Stomach (tissue), 19 donors: ENCODE measurements at places on chromosomes 1 and 21. TPM values are rescaled to one million over a fixed set of nuclear protein-coding genes. Genes with fewer than 3 reads are reported as not detected.

- H3K27ac ChIP-seq = no peak overlapping the region
- no peaks in the 10 kb centered on the region for H3K36me3 ChIP-seq
- H3K4me3 ChIP-seq = no peak overlapping the region
- H3K4me1 ChIP-seq = no peaks in the 10 kb centered on the region
- no peaks in the 10 kb centered on the region for H3K27me3 ChIP-seq
Observed at GRCh38 chr21:23585419-23585818, 2021.9 kb downstream of the MRPL39 start.

TRPM2 gene
- total RNA-seq = 2.0 TPM

- H3K27me3 ChIP-seq = no peaks in the 10 kb centered on the region
- no peaks in the 10 kb centered on the region for H3K36me3 ChIP-seq
- no peak overlapping the region for H3K4me3 ChIP-seq
- H3K4me1 ChIP-seq = no peaks in the 10 kb centered on the region
- no peak for DNase-seq
Observed at GRCh38 chr21:15533618-15534017, 196.2 kb upstream of the USP25 start.

ALX3 gene
- not detected for total RNA-seq

GRCh38 chr21:44521928-44522752, 17.9 kb downstream of the KRTAP10-1 start:
- no peak overlapping the region for H3K27ac ChIP-seq
- DNase-seq = no peak
- H3K4me1 ChIP-seq = no peaks in the 10 kb centered on the region
- H3K36me3 ChIP-seq = no peaks in the 10 kb centered on the region
- no peak overlapping the region for H3K4me3 ChIP-seq
- H3K27me3 ChIP-seq = no peaks in the 10 kb centered on the region

GRCh38 chr1:9112961-9113880, 15.7 kb downstream of the GPR157 start:
- H3K4me1 ChIP-seq = no peaks in the 10 kb centered on the region
- H3K27ac ChIP-seq = no peak overlapping the region
- no peak overlapping the region for H3K4me3 ChIP-seq
- DNase-seq = no peak
- H3K36me3 ChIP-seq = peaks cover 16% of the 10 kb centered on the region
- H3K27me3 ChIP-seq = no peaks in the 10 kb centered on the region

- no peak overlapping the region for H3K4me3 ChIP-seq
- H3K27ac ChIP-seq = no peak overlapping the region
- no peaks in the 10 kb centered on the region for H3K4me1 ChIP-seq
- no peaks in the 10 kb centered on the region for H3K36me3 ChIP-seq
Observed at GRCh38 chr1:224541072-224541790, 74.9 kb upstream of the CNIH3 start.

DNA sequence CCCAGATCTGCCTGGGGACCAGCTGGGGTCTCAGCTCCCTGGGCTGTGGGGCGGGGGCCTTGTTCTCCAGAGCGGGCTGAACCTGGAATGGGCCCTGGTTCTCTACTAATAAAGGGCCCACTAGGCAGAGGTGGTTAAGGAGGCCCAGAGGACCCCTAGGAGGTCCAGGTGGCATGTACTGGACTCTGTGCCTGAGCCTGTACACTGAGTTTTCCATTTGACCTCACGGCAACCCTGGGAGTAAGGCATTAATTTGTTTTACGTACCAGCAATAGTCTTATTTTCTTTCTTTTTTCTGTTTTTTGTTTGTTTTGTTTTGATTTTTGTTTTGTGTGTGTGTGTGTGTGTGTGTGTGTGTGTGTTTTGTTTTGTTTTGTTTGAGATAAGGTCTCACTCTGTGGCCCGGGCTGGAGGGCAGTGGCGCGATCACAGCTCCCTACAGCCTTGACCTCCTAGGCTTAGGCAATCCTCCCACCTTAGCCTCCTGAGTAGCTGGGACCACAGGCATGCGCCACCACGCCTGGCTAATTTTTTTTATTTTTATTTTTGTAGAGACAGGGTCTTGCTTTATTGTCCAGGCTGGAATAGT, 19.6 kb upstream of the FAM131C start:
- H3K4me1 ChIP-seq = no peaks in the 10 kb centered on the region
- H3K4me3 ChIP-seq = no peak overlapping the region
- H3K36me3 ChIP-seq = no peaks in the 10 kb centered on the region
- no peak overlapping the region for H3K27ac ChIP-seq

LCE4A gene
- total RNA-seq = not detected

TNFRSF4 gene
- 0.55 TPM for total RNA-seq
